ENCODE measurements at places on chromosomes 1 and 21.

DNA sequence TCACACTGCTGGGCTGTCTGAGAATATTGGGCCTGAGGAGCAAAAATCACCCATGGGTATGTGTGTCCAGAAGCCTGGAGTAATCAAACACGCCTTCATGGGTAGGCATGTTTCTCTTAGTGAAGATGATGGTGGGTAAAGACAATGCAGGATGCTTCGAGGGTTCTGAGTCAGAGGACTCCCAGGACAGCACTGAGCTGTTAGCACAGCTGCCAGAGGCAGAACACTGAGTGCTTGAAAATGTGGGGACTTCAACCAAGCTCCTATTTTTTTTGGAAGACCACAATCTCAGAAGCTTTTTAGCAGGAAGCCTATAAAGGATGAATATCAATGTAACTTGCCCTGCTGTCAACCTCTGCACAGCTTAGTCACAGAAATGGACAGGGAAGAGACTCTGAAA lies 7.9 kb upstream of the NT5C1A start:
- peaks cover 16% of the 10 kb centered on the region for H3K27me3 ChIP-seq
- H3K36me3 ChIP-seq: peaks cover 26% of the 10 kb centered on the region
- peaks cover 6% of the 10 kb centered on the region for H3K4me1 ChIP-seq
- H3K4me3 ChIP-seq: no peak overlapping the region

- H3K4me1 ChIP-seq: no peaks in the 10 kb centered on the region
- no peaks in the 10 kb centered on the region for H3K36me3 ChIP-seq
- no peak overlapping the region for H3K27ac ChIP-seq
- no peak overlapping the region for H3K4me3 ChIP-seq
Measured at GRCh38 chr1:71135571-71135970, 54.7 kb upstream of the ZRANB2 start.

DNA sequence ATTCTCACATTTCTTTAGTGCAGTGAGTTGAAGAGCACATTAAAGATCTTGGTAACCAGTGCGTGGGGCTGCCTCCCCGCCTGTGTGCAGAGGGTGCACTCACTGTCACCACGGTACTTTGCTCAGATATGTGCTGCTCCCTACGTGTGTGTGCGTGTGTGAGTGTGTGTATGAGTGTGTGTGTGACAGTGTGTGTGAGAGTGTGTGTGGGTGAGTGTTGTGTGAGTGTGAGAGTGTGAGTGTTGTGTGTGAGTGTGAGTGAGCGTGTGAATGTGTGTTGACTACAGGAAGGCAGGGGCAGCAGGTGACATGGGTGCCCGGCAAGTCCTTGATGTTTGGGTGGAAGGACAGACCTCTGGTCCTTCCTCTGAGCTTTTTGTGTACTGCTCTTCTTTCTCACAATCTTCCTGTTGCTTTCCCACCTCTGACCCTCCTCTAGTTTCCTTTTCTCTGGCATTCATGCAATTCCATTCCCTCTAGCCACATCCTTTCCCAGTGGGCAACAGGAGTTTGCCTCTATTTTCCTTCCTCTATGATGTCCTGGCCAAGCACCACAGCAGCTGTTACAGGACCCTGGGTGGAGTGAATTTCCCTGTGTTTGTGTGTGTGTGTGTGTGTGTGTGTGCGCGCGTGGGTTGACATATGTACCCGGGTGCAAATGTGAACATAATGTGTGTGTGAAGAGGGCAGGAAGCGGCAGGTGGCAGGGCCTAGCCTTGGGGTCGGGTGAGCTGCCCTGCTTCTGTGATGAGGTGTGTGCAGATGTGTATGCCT lies 19.8 kb downstream of the LHX4 start:
- peaks cover 8% of the 10 kb centered on the region for H3K27me3 ChIP-seq
- peaks cover 5% of the 10 kb centered on the region for H3K4me1 ChIP-seq
- DNase-seq: no peak
- H3K4me3 ChIP-seq: no peak overlapping the region
- H3K27ac ChIP-seq: no peak overlapping the region
- no peaks in the 10 kb centered on the region for H3K36me3 ChIP-seq

DNA sequence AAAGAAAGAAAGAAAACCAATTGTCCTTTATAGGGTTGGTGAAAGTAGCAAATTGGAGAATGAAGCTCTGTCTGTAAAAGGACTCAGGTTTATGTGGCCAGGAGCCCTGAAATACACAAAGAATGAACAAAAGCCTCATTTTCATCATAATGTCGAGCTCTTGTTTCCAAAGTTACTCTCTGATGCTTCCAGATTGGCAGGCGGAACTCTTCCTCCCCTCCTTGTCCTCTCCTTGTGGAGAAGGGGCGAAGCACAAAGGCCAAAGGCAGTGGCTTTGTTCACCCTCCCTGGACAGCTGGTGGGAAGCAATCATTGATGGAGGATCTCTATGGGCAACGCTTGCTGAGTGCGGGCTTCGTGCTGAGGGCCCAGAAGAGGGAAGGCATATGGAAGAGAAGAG lies 5.6 kb downstream of the CA6 start:
- peaks cover 22% of the 10 kb centered on the region for H3K4me1 ChIP-seq
- no peaks in the 10 kb centered on the region for H3K27me3 ChIP-seq
- H3K27ac ChIP-seq: no peak overlapping the region
- no peak for DNase-seq

DNA sequence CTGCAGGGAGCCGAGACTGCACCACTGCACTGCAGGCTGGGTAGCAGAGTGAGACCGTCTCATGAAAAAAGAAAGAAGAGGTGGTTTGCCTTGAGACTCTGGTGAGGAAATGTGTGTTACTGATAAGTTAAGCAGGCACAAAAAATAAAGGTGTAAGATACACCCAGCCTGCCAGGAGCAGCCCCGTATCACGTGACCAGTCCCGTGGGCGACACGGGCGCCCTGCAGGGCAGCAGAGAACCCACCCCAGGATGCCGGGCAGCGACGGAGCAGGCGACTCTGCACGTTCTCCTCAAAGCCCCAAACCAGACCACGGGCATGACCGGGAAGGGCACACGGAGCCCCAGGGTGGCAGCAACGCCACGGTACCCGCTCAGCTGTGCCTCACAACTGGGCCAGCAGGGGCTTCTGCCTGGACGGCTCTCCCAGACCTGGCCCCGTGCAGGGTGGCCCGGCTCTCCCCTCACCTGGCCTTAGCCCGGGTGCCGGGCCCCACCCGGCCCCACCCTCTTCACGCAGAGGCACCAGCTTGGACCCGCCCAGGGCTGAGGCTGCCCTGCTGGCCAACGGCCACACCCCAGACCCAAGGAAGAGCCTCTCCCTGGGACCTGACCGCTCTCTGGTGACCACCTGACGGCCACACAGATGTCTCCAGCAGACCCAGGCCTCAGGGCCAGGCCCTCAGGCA lies 8.1 kb upstream of the TNFRSF4 start:
- H3K27me3 ChIP-seq: no peaks in the 10 kb centered on the region
- peaks cover 100% of the 10 kb centered on the region for H3K36me3 ChIP-seq
- H3K4me3 ChIP-seq: no peak overlapping the region

DNA sequence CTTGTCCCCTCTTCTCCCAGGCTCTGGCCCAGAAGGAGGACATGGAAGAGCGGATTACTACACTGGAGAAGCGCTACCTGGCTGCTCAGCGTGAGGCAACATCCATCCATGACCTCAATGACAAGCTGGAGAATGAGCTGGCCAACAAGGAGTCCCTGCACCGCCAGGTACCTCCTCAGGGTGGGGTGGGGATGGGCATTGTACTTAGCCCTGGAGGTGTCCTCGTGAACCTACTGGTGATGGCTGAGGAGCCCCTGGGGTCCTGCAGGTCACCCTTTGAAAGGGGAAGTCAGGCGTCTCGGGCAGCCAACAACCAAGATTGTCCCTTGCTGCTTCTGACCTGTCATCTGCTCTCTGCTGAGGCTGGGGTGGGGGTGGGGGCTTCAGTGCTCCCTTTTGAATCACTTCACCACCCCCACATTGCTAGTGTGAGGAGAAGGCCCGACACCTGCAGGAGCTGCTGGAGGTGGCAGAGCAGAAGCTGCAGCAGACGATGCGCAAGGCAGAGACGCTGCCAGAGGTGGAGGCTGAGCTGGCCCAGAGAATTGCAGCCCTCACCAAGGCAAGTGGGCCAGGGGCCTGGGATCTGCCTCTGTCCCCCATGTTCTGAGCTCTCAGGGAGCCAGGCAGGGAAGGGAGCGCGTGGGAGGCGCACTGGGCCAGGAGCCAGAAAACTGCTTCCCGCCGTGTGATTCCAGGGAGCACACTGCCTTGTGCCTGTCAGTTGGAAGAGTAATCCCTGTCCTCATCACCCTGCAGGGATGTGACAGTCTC lies 19.7 kb downstream of the PPFIA4 start:
- no peak overlapping the region for H3K27ac ChIP-seq
- H3K4me3 ChIP-seq: no peak overlapping the region
- H3K36me3 ChIP-seq: peaks cover 55% of the 10 kb centered on the region
- H3K27me3 ChIP-seq: no peaks in the 10 kb centered on the region
- DNase-seq: no peak
